ENCODE measurements at places on chromosomes 12 and 14.

DNA sequence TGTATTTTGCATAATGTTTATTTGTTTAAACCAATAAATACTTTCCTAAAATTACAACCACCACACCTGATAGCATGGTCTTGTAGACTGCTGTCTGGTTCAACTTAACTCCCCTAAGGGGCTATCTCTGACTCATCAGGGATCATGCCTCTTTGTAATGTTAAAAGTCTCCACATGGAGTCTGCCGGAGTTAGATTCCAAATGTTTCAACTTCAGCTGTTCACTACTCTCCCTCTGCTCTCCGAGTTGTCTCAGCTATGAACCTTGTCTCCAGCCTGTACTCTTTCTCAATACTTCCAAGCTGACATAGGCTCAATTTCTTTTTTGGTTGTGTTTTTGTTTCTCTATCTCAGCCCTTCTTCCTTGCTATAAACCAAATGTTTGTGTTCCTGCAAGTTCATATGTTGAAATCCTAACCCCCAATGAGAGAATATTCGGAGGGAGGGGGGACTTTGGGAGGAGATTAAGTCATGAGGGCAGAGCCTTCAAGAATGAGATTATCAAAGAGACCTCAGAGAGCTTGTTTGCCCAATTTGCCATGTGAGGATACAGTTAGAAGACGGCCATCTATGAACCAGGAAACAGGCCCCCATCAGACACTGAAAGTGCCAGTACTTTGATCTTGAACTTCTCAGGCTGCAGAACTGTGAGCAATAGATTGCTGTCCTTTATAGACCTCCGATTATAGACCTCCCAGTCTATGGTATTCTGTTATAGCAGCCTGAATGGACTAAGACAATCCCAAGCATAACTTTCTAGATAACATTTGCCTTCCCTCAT lies 858.2 kb downstream of the VRK1 start:
- no peak for DNase-seq

- no peak for DNase-seq
Measured at GRCh38 chr14:69796797-69797500, at the start of gene SLC10A1. SLC10A1 (minus strand) TSS chr14:69797241; CDS start chr14:69797155, 86 bp downstream.

- DNase-seq = peak; percentile 53
Measured at GRCh38 chr12:55142669-55143565, 16.7 kb downstream of the OR9K2 start.

- no peak for DNase-seq
Measured at GRCh38 chr12:53205747-53206419, 1.2 kb downstream of the ITGB7 start.

DNA sequence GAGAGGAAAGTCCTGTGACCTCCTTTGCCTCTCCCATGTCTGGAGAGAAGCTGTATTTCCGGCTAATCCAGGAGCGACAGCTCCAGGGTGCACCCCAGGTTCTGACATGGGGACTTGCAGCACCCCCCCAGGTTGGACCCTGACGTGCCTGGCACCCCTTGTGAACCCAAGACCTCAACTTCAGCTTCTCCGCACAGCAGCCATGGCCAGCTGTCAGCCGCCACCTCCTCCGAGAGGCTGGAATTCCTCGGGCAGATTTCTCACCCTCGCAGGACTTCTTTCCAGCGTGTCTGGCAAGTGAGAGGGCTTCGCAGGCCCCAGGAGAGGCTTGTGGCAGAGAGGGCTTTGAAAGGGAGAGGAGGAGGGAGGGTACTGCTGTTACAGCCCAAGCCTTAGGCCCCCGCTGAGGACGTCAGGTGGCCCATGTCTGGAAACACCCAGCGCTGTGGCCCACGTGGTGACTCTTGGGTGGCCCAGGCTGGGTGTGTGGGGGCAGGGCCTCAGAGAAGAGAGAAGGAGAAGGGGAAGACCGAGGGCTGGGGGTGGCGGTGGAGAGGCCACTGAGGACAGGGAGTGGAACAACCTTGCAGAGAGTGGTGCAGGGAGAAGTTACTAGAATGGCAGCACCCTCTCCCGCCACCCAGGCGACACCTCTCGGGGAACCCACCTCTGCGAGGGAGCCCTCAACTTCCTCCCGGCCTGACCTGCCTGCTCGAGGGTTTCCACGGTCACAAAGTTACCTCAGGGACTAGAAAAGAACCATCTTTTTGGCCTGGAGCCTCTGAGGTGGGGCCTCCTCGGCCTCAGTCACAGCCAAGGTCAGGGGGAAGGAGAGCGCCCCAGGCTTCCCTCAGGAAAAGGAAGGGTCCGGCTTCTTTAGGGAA lies 11.7 kb upstream of the RPS6KL1 start:
- DNase-seq = no peak

DNA sequence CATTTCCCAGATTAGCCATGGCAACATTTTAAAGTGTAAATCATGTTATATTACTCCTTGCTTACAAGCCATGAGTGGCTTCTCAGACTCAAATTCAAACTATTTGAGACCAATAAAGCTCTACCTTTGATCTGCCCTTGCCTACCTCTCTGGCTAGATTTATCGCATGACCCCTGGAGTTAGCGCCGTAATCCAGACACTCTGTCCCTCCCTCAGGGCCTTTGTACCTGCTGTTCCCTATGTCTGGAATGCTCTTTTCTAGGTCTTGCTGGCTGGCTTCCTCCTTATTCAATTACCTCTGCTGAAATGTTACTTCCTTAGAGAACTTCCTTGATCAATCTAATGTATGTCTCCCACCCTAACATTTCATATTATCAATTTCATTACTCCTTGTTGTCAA lies 16.3 kb downstream of the SIX4 start:
- no peak for DNase-seq

- no peak for DNase-seq
Measured at GRCh38 chr14:87966816-87967215, 26.2 kb downstream of the GALC start.

- DNase-seq = no peak
Measured at GRCh38 chr12:15074351-15074750, 101.5 kb downstream of the PDE6H start.

DNA sequence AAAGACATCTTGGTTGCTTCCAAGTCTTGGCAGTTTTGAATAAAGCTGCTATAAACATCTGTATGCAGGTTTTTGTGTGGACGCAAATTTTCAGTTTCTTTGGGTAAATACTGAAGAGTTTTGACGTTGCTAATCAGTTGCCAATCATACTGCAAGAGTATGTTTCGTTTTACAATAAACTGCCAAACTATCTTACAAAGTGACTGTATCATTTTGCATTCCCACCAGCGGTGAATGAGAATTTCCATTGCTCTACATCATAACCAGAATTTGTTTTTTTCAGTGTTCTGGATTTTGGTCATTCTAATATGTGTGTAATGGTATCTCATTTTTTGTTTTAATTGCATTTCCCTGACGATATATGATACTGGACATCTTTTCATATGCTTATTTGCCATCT lies 190.8 kb upstream of the PARP11 start:
- no peak for DNase-seq

DNA sequence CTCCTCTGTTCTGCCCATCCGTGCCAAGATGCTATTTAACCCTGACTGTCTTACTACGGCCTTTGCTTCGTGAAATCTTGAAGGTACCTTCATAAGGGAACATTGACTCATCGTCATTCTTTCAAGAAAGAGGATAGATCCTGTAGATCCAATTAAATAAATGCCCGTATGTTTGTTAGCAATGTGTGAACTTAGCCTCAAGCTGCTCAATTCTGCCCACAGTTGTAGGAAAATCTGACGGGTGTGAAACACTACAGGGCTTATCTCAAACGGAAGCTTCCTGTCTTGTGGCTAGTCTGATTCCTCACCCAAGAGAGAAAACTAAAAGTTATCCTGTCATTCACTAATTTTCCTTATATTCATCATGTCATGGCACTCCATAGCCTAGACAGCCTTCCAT lies 168.0 kb upstream of the TBX3 start:
- DNase-seq = no peak

- no peak for DNase-seq
Measured at GRCh38 chr12:43349863-43350262, 202.1 kb downstream of the ADAMTS20 start.

- no peak for DNase-seq
Measured at GRCh38 chr12:51817027-51817953, 31.2 kb downstream of the FIGNL2 start.

DNA sequence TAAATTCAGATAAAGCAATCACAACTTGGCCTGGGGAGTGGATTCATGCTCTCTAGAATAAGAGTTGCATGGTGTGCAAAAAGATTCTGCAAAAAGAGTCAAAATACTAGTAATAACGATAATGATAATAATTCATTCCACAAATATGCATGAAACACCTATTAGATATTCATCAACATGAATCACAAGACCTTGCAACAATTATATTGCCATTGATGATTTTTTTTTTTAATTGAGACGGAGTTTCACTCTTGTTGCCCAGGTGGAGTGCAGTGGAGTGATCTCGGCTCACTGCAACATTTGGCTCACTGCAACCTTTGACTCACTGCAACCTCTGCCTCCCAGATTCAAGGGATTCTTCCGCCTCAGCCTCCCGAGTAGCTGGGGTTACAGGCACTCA lies 109.2 kb upstream of the FLRT2 start:
- DNase-seq = no peak

GRCh38 chr12:116453631-116454030 lies 105.5 kb upstream of the MAP1LC3B2 start:
- no peak for DNase-seq

GRCh38 chr14:64639340-64639821 lies 64.8 kb upstream of the PLEKHG3 start:
- DNase-seq = no peak

DNA sequence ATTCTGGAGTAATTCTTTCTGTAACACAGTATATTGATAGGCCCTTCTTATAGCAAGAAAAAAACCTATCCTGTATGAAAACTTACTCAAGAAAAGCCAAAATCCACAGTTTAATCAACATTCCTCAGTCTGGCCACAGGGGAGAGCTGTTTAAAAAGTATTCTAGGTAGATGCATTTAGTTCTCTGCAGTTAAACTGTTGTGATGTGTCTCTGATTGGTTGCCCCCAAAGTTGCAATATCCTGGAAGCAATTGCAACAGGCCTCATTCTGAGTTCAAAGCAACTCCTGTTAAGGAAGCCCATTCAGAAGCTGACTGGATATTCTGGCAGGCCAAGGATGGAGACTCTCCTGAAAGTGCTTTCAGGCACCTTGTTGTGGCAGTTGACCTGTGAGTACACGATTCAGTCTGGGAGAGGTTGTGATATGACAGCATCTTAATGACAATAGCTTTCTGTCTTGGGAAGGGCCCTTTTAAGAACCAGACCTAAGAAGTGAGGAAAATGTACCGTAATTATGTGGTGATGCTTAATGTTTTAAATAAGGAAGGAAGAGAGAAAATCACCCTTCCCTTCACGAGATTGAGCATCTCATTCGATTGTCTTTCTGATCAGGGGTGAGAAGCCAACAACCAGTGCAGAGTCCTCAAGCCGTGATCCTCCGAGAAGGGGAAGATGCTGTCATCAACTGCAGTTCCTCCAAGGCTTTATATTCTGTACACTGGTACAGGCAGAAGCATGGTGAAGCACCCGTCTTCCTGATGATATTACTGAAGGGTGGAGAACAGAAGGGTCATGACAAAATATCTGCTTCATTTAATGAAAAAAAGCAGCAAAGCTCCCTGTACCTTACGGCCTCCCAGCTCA lies 420.7 kb downstream of the DAD1 start:
- no peak for DNase-seq

DNA sequence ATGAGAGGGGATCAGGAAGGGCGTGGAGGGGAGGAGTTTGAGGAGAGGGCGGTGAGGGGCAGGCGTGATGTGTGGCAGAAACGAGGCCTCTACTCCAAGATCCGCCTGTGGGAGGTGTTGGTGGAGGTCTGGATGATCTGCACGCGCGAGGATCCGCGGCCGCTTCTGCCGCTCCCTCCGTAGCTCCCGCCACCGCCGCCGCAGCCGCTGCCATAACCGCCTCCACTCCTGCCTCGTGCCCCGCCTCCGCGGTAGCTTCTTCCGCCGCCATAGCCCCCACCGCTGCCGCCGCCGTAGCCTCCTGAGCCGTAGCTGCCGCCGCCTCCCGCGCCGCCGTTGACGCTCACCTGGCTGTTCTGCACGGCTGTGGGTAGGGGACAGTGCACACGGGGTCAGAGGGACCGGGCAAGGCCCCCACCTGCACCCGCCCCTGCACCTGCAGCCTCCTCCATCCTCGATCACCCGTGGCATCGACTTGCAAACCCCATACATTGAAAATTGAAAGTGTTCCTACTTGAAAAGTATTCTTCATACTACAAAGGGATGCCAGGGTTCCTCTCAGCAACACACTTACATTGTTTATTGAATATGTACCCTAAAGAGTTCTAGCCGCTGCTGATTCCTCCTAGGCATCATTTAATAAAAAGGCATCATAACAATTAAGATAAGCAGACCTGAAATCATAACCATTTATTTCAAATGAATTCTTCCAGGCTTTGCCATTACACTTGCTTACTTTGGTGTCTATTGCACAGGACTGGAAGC lies 11.1 kb upstream of the KRT1 start:
- DNase-seq = no peak

DNA sequence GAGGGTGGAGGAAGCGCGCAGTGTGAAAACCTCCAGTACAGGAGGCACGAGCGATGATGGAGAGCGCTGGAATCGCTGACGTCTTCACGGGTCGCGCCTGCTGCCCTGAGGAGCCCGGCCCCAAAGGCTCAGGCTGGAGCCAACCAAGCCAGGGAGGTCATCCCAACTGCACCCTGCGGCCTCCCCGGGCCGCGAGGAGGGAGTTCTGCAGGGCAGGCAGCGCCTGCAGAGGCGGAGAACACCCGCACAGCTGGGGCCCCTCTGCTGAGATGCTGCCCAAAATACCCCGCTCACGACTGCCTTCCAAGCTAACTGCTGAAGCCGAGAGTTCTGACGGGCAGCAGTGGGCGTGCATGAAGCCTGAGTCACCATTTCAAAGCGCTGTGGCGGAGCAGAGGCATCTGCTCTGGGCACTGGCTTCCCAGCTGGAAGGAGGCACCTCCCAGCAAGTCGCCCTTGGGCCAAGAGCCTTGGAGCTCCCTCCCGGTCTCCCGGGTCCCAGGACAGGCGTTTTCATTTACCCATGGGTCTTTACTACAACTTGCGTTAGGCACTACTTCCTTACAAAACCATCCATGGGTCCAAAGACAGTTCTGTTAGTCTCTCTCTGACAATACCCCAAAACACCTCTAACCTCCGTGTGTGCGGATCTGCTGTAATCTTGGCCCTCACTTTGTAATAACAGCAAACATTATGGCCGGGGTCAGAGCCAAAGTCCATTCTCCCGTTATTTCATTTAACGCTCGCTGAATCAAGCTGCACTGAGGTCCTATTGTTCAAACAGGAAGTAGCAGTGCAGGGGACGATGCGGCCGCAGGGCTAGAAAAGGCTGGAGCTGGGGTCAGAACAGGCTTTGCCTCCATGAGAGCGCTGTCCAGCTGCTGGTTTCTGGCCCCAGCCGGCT lies 60.1 kb upstream of the RIMBP2 start:
- DNase-seq = no peak

GRCh38 chr12:89386138-89386537 lies 33.8 kb upstream of the DUSP6 start:
- no peak for DNase-seq
